Stromal cell of bone marrow (primary cell): ENCODE measurements at places on chromosomes 5 and 9.
A peak's percentile ranks its signal among the peaks of the same experiment; 100 is the strongest.

- DNase-seq, result no peak
These were observed 559.0 kb upstream of the FTMT start for GRCh38 chr5:121292664-121293063.

DNA sequence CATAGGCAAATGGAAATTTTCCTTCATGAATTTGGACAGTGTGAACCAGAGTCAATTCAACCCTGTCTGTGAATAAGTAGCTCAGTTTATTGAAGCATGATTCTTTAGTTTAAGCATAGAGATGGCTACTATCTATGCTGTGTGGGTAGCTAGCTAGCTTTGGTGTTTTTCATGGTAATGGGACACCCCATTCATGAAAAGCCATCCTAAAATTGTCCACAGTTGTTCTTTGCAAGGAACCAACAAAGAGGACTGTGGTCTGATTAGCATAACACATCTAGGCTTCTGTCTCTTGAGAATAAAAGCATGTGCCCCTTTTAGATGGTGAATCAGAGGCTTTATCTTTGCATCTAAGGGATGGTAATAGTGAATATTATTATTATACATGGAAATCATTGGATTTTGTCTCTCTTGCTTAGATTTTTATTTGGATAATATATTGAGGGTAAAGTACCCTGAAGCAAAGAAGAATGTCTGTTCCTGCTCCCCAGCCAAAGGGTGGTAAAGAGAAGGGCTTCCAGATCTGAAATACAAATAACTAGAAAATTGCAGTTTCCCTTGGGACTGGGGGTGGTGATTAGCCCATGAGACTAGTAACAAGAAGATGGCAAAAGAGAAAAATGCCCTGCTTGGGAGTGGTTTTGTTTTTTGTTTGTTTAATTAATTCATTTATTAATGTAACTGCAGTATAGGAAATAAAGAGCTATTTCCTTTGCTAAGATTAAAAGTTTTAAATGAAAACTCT is 624.2 kb upstream of the ZNF608 start:
- no peak for DNase-seq

DNA sequence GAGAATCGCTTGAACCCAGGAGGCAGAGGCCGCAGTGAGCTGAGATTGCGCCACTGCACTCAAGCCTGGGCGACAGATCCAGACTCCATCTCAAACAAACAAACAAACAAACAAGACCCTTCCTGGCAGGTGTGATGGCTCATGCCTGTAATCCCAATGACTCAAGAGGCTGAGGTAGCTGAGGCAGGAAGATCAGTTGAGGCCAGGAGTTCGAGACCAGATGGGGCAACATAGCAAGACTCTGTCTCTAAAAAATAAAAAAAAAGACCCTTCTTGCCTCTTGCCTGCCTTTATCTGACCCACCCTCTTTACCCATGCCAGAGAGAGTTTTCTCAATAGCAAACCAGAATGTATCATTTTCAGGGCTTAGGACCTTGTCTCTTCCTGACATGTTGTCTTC is 8.8 kb upstream of the PANK3 start:
- DNase-seq, result no peak

GRCh38 chr5:108858959-108859358 is 111.3 kb downstream of the FER start:
- peak; percentile 3 for DNase-seq

GRCh38 chr5:168570490-168571328 is 8.5 kb downstream of the PANK3 start:
- DNase-seq, result no peak

DNA sequence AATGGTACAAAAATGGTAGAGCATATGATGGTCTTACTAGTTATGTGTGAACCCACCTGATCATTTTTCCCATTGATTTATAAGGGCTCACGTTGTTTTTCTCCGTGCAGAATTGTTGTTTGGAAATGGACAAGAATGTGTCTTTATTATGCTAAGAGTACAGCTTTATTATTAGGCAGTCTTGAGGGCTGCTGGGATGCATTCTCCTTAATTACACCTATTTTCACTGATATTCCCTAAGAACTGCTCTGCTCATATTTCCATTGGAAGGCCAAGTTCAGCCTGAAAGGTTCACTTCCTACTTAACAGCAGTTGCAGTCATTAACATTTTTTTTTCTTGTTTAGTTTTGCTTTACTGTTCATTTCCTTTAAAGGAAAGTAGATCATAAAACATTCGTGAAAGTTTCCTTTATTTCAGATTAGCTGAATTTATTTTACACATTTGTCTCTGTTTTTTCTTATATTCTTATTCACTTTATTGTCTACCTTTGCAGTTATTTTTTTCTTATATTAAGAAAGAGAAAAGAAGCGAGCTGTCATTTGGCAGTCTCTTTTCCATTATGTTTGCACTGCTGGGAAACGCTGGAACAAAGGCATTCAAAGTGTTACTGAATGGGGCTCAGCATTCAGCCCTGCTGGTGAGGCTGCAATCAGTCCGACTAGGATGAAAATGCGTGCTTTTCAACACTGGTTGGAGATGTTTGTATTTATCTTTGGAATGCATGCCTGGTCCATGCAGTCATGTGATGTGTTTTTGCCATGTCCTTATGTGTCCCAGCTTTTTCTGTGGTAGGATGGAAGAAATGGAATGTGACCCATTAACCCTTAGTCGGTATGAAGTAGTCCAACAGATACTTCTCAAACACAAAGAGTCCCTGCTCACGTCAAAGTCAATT is 602.7 kb upstream of the ZNF608 start:
- DNase-seq, result no peak

GRCh38 chr5:157718519-157718918 is 12.7 kb upstream of the THG1L start:
- peak; percentile 63 for DNase-seq

DNA sequence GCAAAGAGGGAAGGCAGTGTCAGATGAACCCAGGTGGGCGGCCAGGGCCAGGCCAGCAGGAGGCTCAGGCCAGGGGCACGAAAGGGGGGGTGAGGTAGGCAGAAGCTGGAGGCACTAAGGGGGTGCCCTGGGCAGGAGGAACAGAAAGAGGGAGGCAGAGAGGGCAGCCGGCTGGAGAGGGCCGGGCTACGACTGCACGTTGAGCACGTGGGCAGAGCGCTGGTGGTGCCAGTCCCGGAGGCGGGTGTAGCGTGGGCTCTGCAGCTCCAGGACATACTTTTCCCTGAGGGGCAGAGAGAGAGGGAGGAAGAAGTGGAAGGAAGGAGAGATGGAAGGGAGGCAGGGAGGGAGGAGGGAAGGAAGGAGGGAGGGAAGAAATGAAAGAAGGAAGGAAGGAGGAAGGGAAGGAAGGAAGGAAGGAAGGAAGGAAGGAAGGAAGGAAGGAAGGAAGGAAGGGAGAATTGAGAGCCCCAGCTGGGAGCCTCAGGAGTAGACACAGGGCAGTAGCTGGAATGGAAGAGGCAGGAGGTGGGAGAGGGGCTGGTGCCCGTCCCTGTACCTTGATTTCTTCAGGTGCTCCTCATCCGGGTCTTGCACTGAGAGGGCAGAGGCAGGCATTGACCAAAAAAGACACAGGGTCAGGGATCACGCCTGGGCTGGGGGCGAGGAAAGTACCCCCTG is 7.0 kb downstream of the PDLIM7 start:
- DNase-seq, result no peak

- no peak for DNase-seq
These were observed 102.0 kb downstream of the CAVIN4 start for GRCh38 chr9:100679834-100680233.

DNA sequence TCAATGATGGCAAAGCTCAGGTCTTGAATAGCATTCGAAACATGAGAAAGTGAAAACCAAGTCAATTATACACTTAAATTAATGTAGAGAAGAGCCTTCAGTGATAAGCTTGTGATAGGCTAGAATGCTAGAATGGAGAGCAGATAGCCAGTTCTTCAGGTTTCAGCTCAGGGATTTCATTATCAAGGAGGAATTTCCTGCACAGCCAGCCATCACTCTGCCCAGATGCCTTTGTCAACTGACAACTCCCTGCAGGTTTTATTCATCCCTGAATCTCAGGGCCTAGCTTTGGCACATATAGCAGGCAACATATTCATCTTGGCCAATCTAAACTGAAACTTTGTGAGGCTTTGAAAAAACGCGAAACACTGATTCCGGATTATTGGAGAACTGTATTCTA is 199.3 kb upstream of the CDH6 start:
- no peak for DNase-seq

GRCh38 chr9:69527454-69527853 is 144.7 kb downstream of the APBA1 start:
- no peak for DNase-seq

DNA sequence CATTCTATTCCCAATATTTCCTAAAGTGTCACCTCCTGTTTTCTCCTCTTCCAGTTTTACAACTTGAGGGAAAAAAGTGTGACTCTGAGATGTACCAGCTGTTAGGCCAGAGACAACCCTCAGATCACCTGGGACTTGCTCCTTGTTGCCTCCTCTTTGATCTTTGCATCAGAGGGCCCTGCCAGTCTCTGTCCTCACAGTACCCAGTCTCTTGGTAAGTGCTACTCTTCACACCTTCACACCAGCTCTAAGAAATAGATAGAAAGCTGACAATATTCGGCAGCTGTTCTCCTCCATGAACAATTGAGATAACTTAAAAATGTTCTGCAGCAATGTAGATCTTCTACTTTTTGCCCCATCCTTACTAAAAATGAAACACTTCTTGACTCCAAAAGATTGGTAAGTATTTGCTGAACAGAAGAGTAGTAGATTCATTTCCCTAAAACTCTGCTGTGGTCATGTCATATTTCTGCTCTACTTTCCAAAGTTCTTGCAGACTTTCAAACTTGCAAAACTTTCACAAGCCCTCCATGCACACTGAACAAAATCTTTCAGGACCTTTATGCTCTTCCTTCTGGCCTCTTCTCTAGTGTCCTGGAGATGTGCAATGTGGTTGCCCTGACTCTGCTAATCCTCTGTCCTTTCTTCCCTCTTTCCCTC is 188.6 kb downstream of the SNX18 start:
- no peak for DNase-seq

DNA sequence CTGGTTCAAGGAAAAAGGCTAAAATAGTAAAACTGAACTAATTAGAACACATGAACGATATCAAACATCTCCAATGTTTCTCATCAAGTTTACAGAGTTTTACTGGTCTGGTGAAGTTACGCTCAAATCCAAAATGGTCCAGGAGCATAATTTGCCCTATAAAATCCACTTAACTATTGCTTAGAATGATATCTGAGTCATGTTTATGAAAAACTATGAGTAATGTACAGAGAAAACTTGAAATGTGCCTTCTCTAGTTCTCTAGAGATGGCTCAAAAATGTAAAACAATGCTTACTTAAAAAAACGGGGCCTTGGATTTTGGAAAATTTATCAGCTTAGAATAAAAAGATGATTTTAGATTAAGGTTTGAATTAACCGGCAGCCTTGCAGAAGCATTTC is 108.1 kb downstream of the FBXW11 start:
- no peak for DNase-seq

- DNase-seq, result no peak
These were observed 16.4 kb upstream of the DMAC1 start for GRCh38 chr9:7816021-7816420.

DNA sequence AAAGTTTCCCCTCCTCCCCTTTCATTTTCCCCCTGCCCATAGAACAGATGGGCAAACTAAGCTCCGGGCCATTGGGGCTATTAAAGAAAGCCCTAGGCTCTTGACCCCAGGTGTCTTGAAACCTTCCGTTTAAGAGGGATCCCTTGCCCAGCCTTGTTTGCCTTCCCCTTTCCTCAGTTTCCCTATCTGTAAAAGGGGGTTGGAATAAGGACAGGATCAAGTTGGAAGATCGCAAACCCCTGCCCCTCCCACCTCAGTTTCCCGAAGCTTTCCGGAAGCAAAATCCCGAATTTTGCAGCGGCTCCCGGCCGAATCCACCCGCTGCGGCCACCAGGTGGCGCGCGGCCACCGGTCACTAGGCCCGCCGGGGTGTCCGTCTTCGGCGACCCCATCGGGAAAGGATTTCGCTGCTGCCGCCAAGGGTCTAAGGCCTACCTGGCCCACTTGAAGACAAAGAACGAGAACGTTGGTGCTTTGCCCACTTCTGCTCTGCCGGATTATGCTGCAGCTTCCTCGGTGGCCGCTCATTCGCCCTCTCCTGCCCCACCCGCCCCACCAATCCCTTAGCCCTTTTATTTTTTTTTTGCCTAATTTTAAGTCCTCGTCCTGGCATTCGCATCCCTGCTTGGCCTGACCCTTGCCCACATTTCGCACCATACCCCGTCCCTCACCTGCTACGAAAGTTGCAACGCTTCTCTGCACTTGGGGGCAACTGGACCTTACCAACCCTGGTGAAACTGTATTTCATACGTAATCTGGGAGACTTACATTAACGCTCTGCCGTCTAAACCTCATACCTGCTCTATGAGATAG is 962 bp upstream of the NR6A1 start:
- DNase-seq, result peak; percentile 45

GRCh38 chr9:37486256-37486615 is 488 bp downstream of the POLR1E start:
- no peak for DNase-seq

- no peak for DNase-seq
These were observed 103.3 kb downstream of the NDFIP1 start for GRCh38 chr5:142211918-142212317.

DNA sequence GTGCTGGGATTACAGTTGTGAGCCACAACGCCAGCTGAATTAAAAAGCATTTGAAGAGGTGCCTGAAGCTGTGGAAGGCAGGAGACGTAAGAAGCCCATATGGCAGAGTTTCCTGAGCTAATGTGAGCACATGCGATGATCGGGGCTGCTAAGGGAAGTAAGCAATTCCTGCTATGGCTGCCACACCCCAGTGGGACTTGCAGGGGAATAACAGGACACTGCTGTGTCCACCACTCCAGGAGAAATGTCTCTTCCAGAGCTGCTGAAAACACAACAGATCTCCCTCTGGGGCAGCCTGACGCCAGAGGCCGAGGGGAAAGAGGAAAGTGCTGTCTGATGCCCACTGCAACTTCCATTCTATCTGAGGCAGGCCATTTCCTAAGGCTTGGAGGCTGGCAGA is 46.2 kb upstream of the ANKRD55 start:
- no peak for DNase-seq

GRCh38 chr5:174420651-174421407 is 303.6 kb upstream of the MSX2 start:
- no peak for DNase-seq
